ENCODE measurements at places on chromosomes 4 and X.
A peak's percentile ranks its signal among the peaks of the same experiment; 100 is the strongest.

DNA sequence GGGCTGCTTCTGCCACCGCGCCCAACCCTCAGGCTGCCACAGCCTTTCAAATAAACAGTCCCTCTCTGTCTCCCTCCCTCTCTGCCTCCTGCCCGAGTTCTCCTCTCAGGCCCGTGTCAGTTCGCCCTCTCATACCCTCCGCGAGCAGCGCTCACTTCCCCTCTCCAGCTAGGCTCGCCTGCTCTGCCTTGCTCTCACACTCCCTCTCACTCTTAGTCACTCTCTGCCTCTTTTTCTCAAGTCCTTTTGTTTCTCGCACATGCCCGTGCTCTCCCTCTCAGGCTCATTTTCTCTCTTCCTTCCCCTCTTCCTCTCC is 3.2 kb downstream of the EFNB1 start:
- DNase-seq, result peak; percentile 51

- no peak for DNase-seq
Measured at GRCh38 chr4:37885496-37885895, 5.4 kb upstream of the TBC1D1 start.

DNA sequence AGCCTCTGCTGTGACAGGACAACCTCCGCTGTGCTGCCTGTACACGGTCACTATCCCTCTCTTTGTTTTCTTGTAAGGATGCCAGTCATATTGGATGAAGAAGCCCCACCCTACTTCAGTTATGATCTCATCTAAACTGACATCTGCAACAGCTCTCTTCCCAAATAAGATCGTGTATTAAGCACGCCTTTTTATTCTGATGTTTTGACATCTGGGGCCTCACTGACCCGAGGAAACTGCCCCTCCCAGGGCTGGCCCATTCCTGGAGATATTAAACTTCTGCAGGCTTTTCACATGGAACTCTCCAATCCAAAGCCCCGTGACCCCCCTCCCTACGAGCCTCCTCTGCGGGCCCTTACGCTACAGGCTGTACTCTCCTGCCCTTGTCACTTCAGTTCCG is 232.0 kb downstream of the ARHGAP10 start:
- no peak for DNase-seq

DNA sequence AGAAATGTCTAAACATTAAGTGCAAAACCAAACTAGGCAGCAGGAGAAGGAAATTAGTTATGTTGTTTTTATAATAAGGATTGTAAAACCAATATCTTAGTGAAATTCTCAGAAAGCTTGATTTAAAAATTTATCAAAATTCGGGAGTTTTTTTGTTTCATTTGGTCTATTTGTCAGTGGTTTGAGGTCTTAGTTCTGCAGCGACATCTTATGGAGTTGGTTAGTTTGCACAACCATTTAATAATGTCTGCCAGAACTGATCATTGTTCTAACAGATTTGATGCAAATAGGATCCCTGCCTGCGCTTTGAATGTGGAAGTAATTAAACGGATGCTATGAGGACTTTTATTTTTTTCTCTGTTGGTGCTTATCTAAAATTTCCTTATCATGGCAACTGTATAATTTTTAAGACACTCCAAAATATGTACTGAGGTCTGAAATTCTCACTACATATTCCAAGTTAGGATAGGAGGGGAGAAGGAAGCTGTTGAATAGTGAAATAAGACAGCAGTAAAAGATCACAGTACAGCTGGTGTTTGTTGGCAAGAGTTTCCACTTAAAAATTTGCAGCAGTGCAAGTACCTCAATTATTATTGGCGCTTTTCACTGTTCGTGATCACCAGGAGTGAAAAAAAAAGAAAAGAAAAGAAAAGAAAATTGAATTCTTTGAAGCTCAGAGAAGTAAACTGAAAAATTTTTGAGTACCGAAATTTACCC is 2521.4 kb downstream of the ARAP2 start:
- DNase-seq, result no peak

GRCh38 chrX:103398421-103398864 is 22.1 kb downstream of the BEX3 start:
- DNase-seq, result peak; percentile 69

All from epithelial cell of esophagus (primary cell).